ENCODE measurements at places on chromosomes 5 and 9.

- DNase-seq = no peak
Measured at GRCh38 chr5:153542536-153542935, 52.1 kb downstream of the GRIA1 start.

DNA sequence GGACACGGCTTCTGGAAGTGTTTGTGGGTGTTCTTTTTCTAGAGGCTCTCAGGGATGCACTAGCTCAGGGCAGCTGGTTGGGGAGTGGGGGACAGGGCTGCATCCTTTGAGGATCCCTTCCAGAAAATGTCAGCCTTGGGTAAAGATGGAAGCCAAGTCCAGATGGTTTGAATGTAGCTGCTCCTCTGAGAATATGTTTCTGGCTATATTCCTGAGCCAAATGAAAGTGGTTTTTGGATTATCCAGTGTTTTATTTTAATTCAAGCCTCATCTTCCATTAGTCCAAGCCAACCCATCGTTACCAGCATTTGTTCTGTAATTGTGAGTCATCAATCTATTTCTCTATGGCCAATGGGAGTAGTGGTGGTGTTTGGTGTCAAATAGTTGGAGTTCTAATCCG, 70.4 kb downstream of the SPRY4 start:
- DNase-seq = no peak

DNA sequence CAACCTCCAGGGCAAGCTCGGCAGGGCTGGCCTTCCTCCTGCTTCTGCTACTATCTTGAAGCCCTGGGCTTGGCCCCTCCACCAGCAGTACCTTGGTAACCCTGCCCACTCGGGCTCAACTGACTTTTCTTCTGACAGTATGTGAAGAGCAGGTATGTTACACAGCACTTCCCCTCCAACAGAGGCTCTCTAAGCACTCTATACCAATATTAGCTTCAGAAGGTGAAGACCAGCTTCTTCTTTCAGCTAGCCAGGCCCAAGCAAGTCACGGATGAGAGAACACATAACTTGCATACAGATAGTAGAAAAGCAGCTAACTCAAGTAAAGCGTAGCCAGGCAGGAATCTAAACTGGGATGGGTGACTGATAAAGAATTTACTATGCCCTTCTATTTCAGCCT, 64.3 kb downstream of the FEM1C start:
- no peak for DNase-seq

GRCh38 chr9:10614196-10614800, 1.5 kb upstream of the PTPRD start:
- DNase-seq = no peak

DNA sequence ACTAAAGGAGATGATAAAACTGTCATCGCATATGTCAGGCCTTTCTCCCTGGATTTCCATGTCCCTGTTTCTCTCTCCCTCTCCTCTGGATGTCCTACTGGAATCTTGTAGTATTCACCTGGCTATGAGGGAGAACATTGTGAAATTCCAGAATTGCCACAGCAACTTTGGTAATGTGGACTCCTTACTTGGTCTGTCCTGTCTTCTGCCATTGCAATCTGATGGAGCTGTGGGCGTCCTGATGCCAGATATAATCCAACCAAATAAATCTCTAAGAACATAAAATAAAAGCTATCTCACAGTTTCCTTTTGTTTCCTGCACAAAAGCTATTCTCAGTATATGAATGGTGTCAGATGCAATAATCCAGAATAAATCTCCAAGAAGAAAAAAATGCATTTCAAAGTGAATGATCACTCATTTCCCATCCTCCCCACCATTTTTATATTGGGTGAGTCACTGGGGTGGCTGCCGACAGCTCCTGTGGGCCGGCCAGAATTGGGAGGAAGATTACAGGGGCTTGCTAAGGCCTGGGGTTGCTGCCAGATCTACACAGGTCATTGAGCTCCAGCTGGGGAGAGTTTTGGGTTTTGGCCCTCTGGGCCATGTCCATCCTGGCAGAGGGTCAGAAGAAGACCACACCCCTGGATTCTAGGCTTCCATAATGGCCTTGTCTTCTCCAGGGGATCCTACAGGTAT, 160.7 kb upstream of the PITX1 start:
- DNase-seq = no peak

- DNase-seq = no peak
Measured at GRCh38 chr9:124512806-124513204, 5.6 kb upstream of the NR5A1 start.

DNA sequence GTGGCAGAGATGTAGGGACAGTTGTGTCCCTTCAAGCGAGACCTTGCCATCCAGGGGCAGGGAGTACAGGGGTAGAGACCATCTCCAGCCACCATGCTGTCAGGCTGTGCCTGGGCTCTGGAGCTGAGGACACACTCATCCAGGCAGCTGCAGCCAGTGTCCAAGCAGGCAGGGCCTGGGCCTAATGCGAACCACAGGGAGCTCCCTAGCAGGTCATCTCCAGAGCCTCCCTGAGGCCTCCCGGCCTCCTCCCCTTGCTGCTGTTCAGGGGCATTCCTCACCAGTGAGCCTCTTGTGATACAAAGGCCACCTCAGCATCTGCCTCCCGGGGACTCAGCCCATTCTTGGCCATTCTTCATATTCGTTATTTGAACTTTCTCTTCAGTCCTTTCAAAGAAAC, 35.0 kb downstream of the TPPP start:
- DNase-seq = no peak

- DNase-seq = no peak
Measured at GRCh38 chr5:36160617-36161016, 8.7 kb downstream of the SKP2 start.

- DNase-seq = no peak
Measured at GRCh38 chr5:80865551-80865950, 94.6 kb upstream of the RASGRF2 start.

DNA sequence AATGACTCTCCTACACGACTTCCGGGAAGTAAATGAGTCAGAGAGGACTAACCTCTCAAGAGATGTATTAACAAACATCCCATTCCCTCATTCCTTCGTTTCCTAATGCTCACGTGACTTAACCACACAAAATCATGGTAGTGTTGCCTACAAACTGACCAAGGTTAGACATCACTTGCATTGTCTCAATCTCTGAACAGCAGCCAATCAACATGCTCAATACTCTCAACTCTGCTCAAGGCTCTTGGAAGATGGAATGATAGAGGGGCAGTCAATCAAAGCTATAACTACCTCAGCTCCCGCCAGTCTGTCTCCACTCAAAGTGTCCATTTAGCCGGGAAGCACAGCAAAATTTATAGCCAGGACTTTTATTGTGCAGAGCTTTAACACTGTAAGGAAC, 143.8 kb upstream of the PIK3R1 start:
- DNase-seq = no peak

DNA sequence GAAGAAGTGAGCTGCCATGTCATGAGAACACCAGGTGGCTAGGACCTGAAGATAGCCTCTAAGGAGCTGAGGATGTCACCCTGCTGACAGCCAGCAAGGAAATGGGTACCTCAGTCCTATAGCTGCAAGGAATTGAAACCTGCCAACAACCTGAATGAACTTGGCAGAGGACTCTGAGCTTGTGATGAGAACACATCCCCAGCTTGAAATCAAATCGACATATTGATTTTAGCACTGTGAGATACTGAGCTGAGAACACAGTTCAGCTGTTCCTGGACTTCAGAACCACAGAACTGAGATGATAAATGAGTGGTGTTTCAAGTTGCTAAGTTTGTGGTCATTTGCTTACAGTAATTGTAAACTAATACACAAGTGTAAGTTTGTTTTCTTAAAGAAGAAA, 5.5 kb upstream of the RASEF start:
- no peak for DNase-seq

DNA sequence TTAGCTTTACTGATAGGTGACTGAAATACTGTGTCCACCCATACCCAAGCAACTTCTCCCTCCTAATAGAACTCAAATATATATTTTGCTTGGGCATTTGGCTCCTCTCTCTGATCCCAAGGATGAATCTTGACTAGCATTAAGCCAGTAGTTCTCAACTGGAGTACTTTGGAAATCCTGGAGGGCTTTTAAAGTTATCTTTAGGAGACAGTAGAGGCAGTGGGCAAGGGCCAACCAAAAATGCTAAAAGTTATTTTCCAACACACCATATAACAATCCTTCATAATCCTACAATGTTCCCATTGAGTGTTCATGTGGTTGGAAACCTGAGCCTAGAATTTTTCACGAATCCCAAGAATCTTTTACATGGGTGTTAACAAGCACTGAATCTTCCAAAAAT, 11.1 kb upstream of the ETF1 start:
- no peak for DNase-seq

DNA sequence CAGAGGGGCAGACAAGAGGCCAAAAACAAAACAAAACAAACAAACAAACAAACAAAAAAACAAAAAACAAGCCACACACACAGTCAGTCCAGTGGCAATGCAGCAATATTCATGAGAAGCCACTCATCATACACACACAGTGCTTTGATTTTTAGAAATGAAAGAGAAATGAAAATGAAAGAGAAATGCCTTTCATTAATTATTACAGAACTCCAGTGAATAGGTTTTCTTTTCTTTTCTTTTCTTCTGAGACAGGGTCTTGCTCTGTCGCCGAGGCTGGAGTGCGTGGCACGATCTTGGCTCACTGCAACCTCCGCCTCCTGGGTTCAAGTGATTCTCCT, 36.9 kb downstream of the SPRY4 start:
- DNase-seq = no peak

- DNase-seq = no peak
Measured at GRCh38 chr9:124742940-124743339, 28.2 kb downstream of the NR6A1 start.

DNA sequence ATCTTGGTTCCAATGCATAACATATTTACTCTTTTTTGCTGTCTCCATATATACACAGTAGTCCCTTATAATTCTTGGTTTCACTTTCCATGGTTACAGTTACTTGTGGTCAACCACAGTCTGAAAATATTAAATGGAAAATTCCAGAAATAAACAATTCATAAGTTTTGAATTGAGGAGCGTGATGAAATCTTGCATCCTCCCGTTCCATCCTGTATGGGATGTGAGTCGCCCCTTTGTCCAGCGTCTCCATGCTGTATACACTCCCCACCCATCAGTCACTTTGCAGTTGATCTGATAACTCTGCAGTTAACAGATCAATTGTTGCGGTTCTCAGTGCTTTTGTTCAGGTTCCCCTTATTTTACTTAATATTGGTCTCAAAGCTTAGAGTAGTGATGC, 11.5 kb upstream of the FAF2 start:
- no peak for DNase-seq

GRCh38 chr5:38071831-38072694, 186.3 kb upstream of the EGFLAM start:
- DNase-seq = no peak

GRCh38 chr9:131259916-131260597, 16.3 kb downstream of the FAM78A start:
- no peak for DNase-seq

GRCh38 chr5:180553530-180553929, 37.8 kb downstream of the SCGB3A1 start:
- DNase-seq = no peak

- DNase-seq = no peak
Measured at GRCh38 chr9:69054989-69055388, 19.4 kb downstream of the FXN start.

DNA sequence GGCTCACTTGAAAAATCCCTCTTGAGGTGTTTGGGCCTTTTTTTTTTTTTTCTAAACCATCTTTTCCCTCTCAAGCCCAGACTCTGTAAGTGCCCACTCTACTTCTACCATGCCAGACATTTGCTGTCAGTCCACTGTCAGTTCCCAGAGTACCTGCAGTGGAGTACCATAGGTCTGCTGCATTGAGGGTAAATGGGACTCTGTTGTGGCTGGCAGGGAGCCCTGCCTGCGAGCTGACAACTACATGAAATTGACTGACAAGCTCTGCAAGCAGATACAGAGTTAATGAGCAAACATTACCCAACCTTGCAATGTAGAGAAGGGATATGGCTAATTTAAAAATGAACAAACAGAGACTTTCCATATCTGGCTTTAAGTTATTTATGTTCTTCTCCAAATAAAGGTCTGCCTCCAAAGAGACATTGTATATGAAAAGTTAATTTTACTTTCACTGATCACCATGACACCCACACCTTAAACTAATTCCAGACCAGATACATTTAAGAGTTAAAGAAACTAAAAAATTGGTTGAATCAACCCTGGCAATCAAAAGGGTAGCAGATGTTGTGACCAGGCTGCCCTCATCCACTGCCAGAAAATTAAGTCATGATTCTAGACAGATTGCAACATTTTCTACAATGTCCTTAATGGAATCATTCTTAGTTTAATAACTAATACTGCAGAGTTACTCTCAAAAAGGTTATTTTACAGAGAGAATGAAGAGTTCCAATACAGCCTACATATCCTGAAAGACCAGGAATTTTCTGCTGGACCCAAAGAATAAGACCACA, 100.4 kb upstream of the PAM start:
- DNase-seq = no peak

DNA sequence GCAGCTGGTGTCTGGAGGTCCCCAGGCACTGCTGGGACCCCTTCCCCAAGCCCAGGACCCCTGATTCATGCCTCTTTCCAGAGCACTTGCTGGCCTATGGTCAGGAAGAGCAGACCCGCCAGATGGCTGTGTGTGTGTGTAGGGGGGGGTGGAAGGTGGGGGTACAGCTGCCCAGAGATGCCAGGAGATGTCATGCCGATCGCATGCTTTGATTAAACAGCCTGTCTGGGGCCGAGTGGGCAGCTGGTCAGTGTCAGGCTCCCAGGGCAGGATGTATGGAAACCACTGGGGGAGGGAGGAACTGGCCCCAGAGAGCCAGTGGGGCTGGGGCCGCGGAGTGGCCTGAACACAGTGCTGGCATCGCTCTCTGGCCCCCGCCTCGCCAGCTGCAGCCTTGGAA, 23.7 kb downstream of the RXRA start:
- no peak for DNase-seq

DNA sequence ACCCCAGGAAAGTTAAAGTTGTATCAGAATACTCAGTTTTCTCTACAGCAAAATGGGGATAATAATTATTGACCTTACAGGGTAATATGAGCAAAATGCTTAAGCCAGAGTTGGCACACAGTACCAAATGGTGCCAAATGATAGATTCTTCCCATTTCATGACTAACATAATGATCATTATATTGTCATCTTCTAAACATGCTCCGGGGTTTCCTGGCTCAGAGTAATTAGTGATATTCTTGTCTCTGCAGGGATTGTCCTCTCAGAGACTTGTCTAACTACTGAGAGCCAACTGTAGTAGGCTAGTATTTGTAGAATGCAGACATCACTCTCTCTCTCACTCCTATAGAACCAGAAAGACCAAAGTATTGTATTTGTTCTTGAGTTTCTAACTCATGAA, 25.2 kb upstream of the PPP2R2B start:
- no peak for DNase-seq

All from H54 (cell line).